ENCODE measurements at places on chromosomes 3 and 15.
A peak's percentile ranks its signal among the peaks of the same experiment; 100 is the strongest.

DNA sequence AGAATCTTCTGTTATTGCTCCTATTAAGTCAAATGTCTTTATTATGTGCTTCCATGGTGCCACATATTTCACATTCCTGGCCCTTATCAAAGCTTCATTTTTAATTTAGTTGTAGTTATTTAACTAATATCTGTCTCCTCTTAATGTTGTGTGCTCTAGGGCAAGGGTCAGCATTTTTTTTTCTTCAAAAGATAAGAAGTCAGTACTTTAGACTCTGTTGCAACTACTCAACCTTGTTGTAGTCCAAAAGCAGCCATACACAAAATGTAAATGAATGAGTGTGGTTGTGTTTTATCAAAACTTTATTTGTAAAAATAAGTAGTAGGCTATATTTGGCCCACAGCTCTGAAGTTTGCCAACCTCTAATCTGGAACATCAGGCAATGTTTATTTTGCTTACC, 394.7 kb upstream of the CBLB start:
- DNase-seq = no peak

- no peak for DNase-seq
Observed at GRCh38 chr3:23189187-23189586, 13.9 kb upstream of the UBE2E2 start.

- peak; percentile 97 for DNase-seq
Observed at GRCh38 chr3:184176377-184177330, 2.0 kb downstream of the AP2M1 start.

DNA sequence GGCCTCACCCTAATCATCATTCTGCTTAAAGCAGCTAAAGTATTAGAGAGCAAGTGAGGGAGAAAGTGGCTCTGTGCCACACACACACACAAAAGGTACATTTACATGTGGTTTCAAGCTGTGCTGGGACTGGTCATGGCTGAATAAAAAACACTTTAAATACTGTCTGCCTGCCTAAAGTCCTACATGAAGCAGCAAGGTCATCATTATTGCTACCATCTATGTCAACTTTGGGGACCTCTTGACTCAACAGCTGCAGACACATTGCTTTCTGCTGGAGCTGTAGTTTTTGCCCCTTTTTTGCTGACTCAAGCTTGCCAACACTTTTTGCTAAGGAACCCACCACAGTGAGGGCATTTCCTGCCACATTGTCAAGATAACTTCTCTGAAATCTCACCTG, 1237.9 kb downstream of the ROBO2 start:
- no peak for DNase-seq

DNA sequence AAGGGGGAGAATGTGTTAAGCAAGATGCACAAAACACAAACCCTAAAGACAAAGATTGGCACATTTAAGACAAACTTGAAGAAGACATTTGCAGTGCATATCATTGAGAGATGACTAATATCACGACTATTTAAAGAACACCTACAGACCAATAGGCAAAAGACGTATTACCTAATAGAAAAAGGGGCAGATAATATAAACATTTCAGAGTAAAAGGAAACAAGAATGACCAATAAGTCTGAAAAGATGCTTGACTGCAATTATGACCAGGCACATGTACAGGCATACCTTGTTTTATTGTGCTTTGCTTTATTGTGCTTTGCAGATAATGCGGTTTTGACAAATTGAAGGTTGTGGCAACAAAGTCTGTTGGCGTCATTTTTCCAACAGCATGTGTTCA, 4.9 kb downstream of the HACD3 start:
- DNase-seq = no peak

DNA sequence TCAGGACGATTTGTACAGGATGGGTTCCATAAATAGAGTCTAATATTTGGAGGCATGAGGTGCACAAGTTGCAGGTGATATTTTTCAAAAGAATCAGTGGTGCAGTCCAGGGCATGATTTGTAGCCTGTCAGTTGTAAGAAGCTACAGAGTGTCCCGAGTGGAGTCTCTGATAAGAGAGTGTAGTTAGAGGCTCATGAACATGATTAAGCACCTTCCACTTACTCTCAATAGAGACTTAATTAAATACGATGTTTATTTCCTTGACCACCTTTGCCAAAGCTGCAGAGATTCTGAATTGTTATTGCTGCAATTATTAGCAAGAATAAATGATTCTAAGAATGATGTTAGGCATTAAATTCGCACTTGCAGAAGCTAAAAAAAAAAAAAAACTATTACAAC, 218.4 kb upstream of the LRTM1 start:
- DNase-seq = no peak

DNA sequence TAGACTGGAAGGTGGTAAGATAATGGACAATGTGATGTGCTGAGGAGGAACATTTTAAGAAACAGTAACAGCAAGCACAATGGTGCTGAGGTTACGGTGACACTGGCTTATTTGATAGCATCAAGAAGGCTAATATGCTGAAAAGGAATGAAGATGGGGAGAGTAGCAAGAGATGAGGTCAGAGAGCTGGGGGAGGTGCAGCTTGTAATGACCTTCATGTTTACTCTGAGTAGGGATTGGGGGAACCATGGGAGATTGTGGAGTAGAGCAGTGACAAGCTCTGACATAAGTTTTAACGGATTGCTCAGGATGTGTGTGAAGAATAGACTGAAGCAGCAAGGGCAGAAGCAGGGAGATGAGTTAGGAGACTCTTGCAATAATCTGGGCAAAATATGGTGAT, 56.7 kb downstream of the DGKG start:
- DNase-seq = no peak

DNA sequence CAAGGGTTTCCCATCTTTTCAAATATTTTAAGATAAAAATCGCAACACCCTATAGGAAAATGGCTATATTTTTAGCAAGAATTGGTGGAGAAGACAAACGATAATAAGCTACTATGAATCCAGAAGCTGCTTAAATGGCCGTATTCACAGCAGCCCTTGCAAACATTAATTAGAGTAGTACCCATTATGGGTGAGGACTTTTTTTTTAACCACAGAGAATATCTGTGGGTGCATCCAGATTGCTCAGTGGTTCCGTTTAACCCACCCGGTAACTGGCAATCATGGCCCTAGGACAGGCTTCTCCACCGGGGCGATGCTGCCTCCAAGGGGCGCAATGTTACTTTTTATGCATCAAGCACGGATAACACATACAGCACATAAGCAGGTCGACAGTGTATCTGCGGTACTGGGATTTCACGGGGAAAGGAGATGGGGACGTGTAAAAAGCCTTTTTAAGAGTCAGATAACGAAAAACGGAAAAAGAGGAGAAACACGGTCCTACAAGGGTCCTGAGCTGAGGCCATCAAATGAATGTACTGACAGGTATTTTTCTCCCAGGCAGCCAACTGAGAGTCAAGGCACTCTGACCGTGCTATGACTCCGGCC, 968 bp upstream of the TMEM266 start:
- peak; percentile 41 for DNase-seq

- DNase-seq = no peak
Observed at GRCh38 chr3:179108086-179108485, 36.5 kb upstream of the ZMAT3 start.

GRCh38 chr15:90819850-90820249, 48.5 kb upstream of the FURIN start:
- DNase-seq = no peak

- no peak for DNase-seq
Observed at GRCh38 chr15:25391971-25392721, 46.7 kb downstream of the UBE3A start.

GRCh38 chr3:87694678-87695077, 364.1 kb downstream of the CGGBP1 start:
- no peak for DNase-seq

GRCh38 chr15:40593165-40593564, 884 bp upstream of the KNL1 start:
- no peak for DNase-seq

DNA sequence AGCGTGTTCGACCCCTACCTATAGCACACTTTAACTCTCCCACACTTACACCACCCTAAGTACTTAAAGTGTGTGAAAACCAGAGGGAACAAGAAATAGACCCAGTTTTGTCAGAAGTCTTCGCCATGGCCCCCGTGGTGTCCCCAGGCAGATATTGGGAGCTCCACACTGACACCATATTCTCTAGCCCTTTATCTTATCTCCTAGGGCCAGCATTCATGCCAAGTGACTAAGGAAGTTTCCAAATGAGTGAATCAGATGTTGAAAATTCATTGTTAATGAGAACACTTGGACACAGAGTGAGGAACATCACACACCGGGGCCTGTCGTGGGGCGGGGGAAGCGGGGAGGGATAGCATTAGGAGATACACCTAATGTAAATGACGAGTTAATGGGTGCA, 31.8 kb downstream of the P3H2 start:
- no peak for DNase-seq

- DNase-seq = no peak
Observed at GRCh38 chr3:12585181-12585580, 28.3 kb downstream of the MKRN2 start.

DNA sequence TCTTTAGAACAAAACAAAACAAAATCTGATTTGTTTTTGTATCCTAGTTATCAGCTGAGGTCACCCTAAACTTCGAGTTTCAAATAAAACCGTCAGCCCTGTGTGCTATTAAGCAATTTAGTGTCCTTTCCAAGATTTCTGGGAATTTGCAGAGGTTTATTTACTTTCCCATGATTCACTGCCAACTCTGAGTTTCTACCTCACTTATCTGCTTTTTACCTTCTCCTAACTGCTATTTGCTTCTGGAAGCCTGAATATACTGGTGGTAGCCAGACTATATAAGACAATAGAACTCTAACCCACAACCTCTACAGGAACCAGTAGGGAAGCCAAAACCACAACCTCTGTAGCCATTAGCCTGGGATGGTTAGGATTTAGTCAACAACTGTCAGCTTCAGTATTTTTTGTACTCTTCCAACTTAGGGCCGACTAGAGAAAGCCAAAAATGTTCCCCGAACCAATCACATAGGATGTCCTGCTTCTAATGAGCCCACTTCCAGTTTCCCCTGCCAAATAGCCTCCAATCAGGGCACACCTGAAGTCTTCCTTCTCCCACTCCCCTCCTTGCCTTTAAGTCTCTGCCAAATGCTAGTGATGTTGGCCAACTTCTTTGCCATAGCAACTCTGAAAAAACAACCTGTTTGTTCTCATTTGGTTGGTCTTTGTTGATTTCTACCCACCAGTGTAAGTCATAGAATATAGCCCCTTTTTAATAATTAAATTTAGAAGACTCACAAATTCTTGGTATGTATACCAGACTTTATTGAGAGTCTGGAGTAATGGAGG, 273.1 kb downstream of the ULK4 start:
- no peak for DNase-seq

GRCh38 chr3:100602506-100603444, 6.6 kb upstream of the ADGRG7 start:
- DNase-seq = peak; percentile 23

DNA sequence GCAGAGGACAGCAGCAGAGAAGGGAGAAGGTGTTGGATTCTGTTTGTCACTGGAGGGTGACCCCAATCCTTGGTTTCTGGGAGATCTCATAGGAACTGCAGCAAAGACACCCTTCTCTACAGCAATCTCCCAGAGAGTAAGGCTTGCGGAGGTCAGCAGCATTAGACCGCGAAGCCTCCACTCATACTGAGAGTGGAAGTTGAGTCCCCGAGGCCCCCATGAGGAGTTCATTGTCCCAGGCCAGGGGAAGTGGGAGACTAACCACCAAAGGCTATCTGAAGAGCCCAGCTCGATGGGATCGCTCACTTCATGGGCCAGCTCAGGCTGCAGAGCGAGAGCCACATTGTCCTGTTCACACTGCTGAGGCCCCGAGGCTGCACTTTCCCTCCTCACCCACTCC, 44.6 kb downstream of the GLDN start:
- DNase-seq = no peak

DNA sequence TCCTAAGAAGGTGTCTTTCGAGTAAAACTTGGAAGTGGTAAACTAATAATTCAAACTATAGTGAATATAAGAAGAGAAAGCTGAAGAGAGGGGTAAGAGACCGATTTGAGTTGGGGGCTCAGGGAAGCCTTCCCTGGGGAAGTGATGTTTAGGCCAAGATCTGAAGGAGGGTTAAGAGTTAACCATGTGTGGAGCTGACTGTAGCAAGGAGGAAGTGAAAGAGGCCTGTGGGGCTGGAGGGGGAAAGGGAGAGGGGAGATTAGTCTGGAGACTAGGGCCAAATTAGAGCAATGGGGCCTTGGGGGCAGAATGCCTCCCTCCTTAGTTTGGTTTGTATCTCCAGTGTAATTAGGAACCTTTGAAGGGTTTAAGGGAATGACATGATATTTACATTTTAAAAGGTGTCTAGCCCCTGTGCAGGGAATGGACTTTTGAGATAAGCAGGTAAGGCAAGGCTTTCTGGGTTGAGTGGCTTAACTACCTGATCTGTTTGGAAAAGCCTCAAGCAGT, 2.2 kb downstream of the ZNF592 start:
- peak; percentile 90 for DNase-seq

DNA sequence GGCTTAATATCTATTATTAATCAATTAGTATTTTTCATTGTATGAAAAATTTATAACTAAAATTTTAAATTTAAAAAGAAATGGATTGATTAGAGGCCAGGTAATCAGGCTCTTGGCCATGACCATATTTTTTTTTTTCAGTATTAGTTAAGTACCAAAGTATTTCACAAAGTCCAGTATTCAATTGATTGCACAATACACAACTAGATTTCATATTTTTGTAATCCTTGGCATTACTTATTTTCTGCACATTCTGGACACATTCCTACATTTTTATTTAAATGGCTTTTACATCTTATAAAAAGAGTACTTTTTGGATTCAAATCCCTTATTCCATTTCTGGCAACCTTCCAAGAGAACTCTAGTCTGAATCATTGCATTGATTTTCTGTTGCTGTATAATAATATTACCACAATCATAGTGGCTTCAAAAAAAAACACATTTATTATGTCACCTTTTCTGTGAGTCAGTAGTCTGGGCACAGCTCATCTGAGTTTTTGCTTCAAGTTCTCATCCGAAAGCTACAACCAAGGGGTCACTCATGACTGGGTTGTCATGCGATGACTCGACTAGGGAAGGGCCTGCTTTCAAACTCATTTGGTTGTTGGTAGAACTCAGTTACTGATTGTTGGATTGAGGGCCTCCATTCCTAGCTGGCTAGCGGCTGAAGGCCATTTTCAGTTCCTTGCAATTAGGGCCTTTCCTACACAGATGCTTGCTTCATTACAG, 90.7 kb downstream of the CNTN6 start:
- no peak for DNase-seq

GRCh38 chr3:15510493-15510892, 11.0 kb downstream of the COLQ start:
- no peak for DNase-seq

- no peak for DNase-seq
Observed at GRCh38 chr3:110254591-110254990, 817.0 kb upstream of the NECTIN3 start.

- DNase-seq = no peak
Observed at GRCh38 chr15:85955501-85956391, 123.9 kb upstream of the AGBL1 start.

DNA sequence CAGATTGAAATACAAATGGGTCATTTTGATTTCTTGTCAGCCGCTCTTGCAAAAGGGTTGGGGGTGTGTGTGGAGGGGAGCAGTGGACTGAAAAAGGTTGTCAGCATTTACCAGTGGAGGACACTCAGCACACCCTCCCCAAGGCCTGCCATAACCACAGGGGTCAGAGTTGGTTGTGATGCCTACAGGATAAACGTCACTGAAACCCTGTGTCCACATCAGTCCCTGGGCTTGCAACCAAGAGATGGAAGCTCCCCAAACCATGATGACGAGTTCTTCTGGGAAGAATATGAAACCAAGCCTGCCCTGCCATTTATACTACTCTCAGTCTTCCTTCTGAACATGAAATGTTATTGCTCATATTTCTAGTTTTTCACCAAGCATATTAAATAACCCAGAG, 54.0 kb upstream of the UMPS start:
- no peak for DNase-seq
